ENCODE measurements at places on chromosomes 13 and 19.

DNA sequence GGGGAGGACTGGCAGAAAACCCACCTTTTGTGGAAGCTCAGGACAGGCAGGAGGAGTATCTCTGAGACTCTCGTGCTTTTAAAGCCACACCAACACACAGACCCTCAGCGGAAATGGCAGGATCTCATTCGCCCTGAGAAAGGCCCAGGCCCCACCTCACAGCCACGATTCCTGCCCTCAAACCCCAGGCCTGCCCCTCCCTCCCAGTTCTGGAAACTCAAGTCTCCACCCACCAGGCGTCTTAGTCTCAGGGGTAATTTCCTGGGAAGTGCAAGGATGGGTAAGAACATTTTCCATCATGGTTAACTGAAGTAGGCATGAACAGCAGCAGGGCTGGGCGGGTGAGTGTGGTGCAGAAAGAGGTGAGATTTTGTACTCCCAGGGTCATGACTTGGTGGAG lies 8.0 kb upstream of the PDE4C start:
- DNase-seq = no peak

DNA sequence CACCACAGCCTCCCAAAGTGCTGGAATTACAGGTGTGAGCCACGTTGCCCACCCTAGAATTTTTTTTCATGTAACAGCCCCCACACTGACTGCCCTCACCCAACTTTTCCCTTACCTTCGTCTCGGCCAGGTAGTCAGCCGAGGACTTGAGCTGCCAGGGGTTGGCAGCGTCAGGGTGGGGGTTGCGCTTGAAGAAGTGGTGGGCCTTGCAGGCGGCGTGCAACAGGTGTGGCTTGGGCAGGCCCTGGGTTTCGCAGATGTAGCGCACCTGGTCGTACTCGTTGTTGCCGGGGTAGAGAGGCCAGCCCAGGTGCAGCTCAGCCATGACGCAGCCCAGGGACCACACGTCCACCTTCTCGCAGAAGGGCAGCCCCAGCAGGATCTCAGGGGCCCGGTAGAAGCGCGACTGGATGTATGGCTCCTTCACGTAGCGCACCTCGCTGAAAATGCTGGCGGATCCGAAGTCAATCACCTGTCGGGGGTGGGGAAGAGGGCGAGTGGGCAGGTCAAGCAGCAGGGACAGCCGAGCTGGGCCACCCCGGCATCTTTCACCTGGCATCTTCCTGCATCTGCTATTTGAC lies 6.2 kb downstream of the HIPK4 start:
- no peak for DNase-seq

DNA sequence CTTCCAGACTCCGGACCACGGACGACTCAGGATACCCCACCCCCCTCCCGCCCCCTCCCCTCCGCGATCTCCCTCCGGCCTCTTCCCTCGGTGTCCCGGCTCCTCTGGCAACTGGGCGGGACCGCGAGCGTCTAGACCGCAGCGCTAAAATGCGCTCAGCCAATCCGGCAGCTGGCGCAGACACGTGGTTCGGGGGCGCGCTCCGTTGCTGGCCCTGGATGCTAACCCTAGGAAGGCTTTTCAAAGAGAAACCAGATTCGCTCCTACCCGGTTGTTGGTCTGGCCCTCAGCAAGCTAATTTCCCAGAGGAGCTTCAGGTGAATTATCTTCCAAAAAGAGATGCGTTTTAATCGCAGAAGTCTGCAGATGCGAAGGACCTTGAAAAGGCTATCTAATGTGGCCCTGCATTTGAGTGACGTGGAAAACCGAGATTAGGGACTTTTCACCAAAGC lies at the start of gene DZIP1:
Gene DZIP1 (minus strand): TSS at position 106 of the 452 bp plus-strand sequence. CDS start 2,677 bp downstream, outside the sequence.
- DNase-seq = peak; percentile 30

GRCh38 chr13:60787083-60787482 lies 390.1 kb downstream of the TDRD3 start:
- DNase-seq = no peak

- peak; percentile 46 for DNase-seq
Measured at GRCh38 chr19:50252111-50252886, 48.9 kb downstream of the MYH14 start.

DNA sequence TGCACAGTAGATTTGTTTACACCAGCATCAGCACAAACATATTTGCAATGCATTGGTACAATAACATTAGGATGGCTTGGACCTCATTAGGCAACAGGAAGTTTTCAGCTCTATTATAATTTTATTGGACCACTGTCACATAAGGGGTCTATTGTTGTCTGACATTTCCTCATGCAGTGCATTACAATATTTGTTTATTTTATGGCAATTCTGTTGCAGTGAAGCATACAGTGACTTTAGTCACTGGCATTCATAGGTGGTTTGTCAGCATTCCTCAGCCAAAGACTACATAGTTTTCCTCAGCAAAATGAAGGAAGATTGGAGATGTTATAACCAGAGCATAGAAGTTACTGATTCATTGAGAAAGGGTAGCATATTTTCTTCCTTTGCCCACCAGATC lies 1732.9 kb downstream of the PCDH9 start:
- no peak for DNase-seq

DNA sequence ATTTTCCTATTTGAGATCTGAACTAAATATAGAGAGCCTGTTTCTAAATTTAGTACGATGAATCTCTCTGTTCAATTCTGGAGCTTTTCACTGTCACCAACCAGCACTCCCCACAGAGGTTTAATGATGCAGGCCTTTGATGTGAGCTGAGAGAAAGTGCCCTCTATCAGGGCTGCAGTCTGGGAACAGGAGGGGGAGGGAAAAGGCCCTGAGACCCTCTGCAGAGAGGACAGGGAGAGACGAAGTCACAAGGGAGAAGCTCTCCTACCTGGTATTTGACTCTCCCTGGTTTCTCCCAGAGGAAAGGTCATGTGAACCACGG lies 206.8 kb upstream of the SOX1 start:
- DNase-seq = no peak

DNA sequence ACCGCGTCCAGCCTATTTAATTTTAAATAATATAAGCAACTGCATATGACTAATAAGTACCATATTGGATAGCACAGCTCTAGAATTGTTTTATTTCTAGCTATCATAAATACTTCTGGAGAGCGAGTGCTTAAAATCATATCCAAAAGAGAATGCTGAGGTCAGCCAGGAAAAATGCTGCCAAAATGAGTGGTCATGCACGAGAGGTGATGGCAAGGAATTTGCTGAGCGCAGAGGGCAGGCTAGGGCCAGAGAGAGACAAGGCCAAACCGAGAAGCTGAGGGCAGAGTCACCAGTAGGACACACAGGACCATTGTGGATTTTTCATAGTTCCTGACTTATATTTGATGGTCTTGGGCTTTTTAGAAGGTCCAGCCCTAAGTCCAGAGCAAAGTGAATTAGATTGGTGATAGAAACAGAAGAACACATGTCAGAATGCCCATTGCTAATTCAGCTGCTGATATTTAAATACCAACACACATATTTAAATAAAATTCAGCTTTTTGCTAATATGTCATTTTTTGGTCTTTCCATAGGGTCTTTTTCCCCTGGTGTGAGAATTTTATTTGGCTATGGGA lies 33.6 kb upstream of the UBL3 start:
- DNase-seq = no peak
